ENCODE measurements at places on chromosomes 16 and 17.

- no peak for DNase-seq
Measured at GRCh38 chr16:20271893-20272292, 55.4 kb downstream of the GP2 start.

DNA sequence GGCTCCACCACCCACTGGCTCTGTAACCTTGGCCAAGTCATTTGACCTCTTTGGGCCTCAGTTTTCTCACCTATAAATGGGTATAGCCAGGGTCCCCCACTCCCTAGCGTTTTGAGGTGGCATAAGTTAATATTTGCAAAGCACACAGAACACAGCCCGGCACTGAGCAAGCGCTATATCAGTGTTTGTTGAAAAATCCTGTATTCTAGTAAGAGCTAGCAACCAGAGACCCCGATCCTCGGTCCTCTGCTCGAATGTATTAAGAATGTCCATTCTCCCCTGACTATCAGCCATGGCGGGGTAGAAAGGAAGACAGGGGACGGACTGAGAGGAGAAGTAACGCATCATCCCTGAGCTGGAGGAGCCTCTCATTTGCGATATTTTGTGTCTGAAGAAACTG, 131.2 kb downstream of the IRF8 start:
- DNase-seq, result no peak

- no peak for DNase-seq
Measured at GRCh38 chr16:19697756-19698318, 20.2 kb downstream of the KNOP1 start.

- DNase-seq, result no peak
Measured at GRCh38 chr17:47843391-47843730, 2.3 kb upstream of the SCRN2 start.

- DNase-seq, result no peak
Measured at GRCh38 chr17:17675925-17676534, 5.2 kb upstream of the RAI1 start.

DNA sequence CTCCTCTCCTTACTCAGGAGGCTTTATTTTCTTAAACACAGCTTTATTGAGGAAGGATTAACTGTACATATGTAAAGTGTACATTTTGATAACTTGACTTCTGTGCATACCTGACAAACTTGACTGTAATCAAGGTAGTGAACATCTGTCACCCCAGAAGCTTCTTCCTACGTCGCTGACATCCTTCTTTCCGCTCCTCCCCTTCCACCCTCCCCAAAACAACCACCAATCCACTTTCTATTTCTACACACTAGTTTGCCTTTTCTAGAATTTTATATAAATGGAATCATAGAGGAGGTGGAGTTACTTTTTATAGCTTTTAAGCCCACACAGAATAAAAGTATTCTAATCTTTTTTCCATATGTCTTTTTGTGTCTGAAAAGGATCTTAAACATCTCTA, 225.2 kb upstream of the RBFOX1 start:
- DNase-seq, result no peak

DNA sequence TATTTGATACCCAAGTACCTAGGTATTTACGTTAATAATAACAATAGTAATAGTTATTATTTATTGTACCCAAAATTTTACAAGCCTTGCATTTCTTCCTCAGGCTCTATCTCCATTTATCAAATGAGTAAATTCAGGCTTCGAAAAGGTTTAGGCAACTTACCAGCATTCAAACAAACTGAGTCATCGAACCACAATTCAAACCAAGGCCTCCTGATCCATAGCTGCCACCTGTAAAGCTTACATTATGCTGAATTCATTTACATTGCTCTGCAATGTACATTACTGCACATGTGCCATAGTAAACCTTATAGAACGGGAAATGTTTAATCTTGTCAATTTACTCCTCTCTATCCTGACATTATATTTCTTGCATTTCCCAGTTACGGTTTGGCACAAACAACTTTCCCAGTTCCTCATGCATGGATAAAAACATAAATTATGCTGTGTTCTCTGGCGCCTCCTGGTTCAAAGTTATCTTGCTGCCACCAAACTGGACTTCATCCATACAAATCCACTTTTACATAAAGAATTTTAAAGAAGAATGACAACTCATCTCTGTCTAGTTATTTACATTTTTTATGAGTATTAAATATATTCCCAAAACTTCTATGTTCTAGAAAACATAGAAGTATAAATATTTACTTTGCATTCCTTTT, 360.6 kb upstream of the SOX9 start:
- DNase-seq, result no peak

GRCh38 chr17:80584176-80584905, 39.7 kb downstream of the RPTOR start:
- DNase-seq, result peak; percentile 67

- no peak for DNase-seq
Measured at GRCh38 chr16:12936391-12936790, 35.0 kb downstream of the SHISA9 start.
